ENCODE measurements at places on chromosomes 3 and 15.
A peak's percentile ranks its signal among the peaks of the same experiment; 100 is the strongest.

- no peak overlapping the region for H3K4me3 ChIP-seq
- H3K36me3 ChIP-seq = no peaks in the 10 kb centered on the region
- H3K27me3 ChIP-seq = no peaks in the 10 kb centered on the region
Measured at GRCh38 chr3:149808209-149808829, 4.7 kb upstream of the RNF13 start.

- no peak overlapping the region for H3K27ac ChIP-seq
- H3K36me3 ChIP-seq = no peaks in the 10 kb centered on the region
- no peaks in the 10 kb centered on the region for H3K27me3 ChIP-seq
- no peak for DNase-seq
- no peaks in the 10 kb centered on the region for H3K4me1 ChIP-seq
Measured at GRCh38 chr3:24460974-24461373, 33.7 kb downstream of the THRB start.

DNA sequence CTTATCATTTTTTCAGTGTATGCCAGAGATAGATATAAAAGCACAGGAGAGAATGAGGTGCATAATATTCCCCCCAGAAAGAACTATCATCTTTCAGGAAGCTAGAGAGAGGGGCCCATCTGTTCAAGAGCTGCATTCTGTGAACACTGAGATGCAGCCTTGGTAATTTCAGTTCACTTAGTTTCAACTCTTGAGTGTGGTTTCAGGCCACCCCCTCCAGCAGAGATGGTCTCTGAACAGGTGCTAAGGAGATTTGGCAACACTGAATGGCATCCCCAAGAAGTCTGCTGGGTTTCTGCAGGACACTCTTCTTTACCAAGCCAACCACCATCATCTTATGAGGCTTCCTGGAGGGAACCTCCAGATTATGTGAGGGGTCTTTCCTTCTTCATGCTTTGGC, 30.4 kb upstream of the LIMD1 start:
- no peaks in the 10 kb centered on the region for H3K27me3 ChIP-seq
- H3K4me1 ChIP-seq = no peaks in the 10 kb centered on the region
- H3K27ac ChIP-seq = no peak overlapping the region
- no peak for DNase-seq
- no peak overlapping the region for H3K4me3 ChIP-seq

DNA sequence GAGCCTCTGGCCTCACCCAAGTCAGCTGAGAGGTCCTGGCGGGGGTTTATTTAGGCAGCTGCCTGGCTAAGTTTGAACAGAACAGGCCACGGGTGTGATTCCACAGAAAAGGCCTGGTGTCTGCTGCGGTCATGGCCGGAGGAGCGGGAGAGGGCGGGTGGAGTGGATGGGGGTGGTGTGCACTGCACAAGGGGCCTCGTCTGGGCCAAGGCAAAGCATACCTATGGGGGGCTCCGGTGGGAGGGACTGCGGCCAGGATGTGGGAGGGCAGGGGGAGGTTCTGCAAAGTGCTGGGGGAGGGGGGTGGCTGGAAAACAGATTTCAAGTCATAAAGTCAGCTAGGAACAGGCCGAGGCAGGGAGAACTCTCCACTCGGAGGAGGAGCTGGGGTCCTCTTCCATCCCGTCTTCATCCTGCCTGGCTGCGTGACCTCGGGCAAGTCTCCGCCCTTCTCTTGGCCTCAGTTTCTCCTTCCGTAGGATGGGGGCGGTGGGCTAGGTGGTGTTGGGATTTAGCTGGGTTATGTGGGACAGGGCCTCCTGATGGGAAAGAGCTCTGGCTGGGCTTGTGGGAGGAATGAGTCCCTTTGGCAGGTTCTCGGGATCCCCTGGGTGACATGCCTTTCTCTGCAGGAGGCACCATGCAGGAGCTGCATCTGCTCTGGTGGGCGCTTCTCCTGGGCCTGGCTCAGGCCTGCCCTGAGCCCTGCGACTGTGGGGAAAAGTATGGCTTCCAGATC, 878 bp downstream of the ISLR start:
- H3K4me3 ChIP-seq = peak overlapping the region; percentile 18
- H3K36me3 ChIP-seq = no peaks in the 10 kb centered on the region
- H3K27ac ChIP-seq = peak overlapping the region; percentile 92

GRCh38 chr3:55198554-55198953, 270.7 kb upstream of the LRTM1 start:
- no peak overlapping the region for H3K4me3 ChIP-seq
- no peak for DNase-seq
- H3K4me1 ChIP-seq = no peaks in the 10 kb centered on the region
- H3K36me3 ChIP-seq = no peaks in the 10 kb centered on the region

GRCh38 chr15:75895731-75896130, 7.9 kb upstream of the FBXO22 start:
- no peak overlapping the region for H3K4me3 ChIP-seq
- H3K36me3 ChIP-seq = no peaks in the 10 kb centered on the region
- DNase-seq = no peak
- no peaks in the 10 kb centered on the region for H3K27me3 ChIP-seq
- no peak overlapping the region for H3K27ac ChIP-seq

GRCh38 chr3:81419228-81419627, 342.2 kb downstream of the GBE1 start:
- H3K36me3 ChIP-seq = no peaks in the 10 kb centered on the region
- H3K4me1 ChIP-seq = no peaks in the 10 kb centered on the region
- no peak for DNase-seq
- H3K27ac ChIP-seq = no peak overlapping the region

- H3K27me3 ChIP-seq = no peaks in the 10 kb centered on the region
- no peak for DNase-seq
- H3K4me3 ChIP-seq = no peak overlapping the region
- H3K36me3 ChIP-seq = no peaks in the 10 kb centered on the region
Measured at GRCh38 chr3:170076715-170077238, 39.0 kb downstream of the GPR160 start.

DNA sequence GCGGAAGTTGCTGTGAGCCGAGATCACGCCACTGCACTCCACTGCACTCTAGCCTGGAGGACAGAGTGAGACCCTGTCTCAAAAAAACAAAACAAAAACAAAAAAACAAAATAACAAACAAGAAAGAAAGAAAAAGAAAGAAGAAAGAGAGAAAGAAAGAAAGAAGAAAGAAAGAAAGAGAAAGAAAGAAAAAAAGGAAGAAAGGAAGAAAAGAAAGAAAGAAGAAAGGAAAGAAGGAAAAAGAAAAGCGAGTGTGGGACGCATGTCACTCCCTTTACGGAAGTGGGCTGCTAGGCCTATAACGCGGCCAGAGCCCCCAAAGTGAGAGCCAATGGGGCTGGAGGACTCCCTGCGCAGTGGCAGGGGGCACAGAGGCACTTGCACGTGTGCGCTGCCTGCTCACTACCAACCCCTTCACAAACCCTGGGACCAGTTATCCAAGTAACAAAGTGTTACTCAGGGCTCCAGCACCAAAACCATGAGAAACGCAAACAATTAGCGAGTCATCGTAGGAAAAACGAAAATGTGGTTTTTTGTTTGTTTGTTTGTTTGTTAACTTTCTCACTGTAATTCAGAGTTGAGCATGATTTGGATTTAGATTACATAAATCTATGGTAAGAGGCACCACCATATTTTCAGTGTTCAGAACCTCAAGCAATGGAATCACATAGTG, 40.8 kb upstream of the ATP1B3 start:
- no peak for DNase-seq
- no peaks in the 10 kb centered on the region for H3K36me3 ChIP-seq
- no peak overlapping the region for H3K4me3 ChIP-seq
- no peaks in the 10 kb centered on the region for H3K27me3 ChIP-seq

DNA sequence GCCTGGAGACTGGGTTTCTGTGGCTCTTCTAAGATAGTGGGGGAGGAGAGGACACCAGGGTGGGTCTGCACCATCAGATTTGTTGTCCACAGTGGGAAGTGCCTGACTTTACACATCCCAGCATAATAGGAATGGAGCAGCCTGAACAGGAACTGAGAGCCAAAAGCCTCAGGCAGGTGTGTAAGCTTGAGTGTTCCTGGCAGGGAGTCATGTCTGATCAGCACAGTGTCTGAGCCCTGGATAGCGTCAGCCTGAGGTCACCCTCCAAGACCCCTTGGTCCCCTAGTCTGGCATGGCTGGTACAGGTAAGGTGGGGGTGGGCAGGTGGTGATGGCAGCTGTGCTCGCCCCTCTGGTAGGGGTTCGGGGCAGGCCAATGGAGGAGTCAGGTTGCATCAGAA, 20.2 kb downstream of the INSYN1 start:
- no peak for DNase-seq
- no peaks in the 10 kb centered on the region for H3K27me3 ChIP-seq
- H3K36me3 ChIP-seq = no peaks in the 10 kb centered on the region
- no peak overlapping the region for H3K27ac ChIP-seq

DNA sequence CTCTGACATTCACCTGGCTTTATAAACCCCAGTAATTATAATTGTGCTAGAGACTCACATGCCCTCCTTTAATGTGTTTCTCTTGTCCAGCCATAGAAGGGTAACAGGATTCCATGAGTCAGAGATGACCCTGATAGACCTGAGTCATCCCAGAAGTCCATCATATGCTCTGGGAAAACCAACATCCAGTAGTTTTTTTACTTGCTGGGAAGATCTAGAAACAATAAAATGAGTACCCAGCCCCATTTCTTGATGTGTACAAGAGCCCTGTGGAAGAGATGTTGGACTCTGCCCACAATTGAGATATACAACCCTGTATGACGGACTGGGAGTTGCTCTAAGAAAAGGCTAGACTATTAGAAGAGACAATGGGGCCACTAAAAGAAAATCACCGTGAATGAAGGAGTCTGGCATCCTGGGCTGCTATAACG, 22.4 kb upstream of the THUMPD3 start:
- peak overlapping the region; percentile 53 for H3K27ac ChIP-seq
- H3K4me1 ChIP-seq = peaks cover 31% of the 10 kb centered on the region
- no peak overlapping the region for H3K4me3 ChIP-seq
- H3K27me3 ChIP-seq = no peaks in the 10 kb centered on the region
- DNase-seq = no peak

DNA sequence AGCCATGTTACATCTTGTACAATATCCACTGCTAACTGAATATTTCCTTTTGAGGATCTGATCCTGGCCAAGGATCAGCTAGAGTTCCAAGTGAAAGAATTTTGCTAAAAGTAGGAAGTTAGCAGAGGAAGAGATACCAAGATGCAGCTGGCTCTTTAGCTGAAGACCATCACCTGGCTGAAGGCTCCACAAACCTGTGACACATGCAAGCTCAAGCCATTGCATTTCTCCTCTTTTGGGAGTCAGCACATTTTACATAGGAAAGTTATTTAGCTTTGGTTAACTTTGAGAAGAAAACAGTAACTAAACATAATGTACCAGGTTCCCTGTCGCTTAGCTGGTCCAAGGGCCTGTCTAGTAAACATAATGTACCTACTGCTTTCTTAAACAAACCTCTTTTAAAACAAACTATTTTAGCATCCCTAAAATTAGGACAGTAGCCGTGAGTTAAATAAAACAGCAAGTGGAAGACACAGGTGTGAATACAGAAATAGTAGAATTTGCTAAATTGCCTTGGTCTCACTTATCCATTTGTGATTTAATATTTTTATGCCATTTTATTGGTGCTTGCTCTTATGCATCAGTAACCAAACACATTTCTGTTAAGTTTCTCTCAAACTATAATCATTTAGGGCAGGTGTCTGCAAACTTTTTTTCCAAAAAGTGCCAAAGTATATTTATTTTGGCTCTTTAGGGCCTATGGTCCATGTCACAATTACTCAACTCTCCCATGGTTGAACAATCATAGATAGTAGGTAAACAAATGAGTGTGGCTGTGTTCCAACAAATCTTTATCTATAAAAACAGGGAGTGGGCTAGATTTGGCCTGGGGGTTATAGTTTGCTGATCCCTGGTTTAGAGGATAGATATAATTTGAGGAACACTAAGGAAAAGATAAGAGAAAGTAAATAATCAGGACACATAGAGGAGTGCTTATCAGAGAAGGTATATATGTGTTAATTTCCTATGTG, 11.2 kb downstream of the GCSAM start:
- no peaks in the 10 kb centered on the region for H3K36me3 ChIP-seq
- H3K4me1 ChIP-seq = no peaks in the 10 kb centered on the region
- H3K27ac ChIP-seq = no peak overlapping the region
- no peak overlapping the region for H3K4me3 ChIP-seq
- H3K27me3 ChIP-seq = no peaks in the 10 kb centered on the region

- H3K4me3 ChIP-seq = no peak overlapping the region
- no peaks in the 10 kb centered on the region for H3K36me3 ChIP-seq
- peaks cover 22% of the 10 kb centered on the region for H3K4me1 ChIP-seq
- peak; percentile 91 for DNase-seq
Measured at GRCh38 chr3:183285828-183286457, 32.9 kb downstream of the B3GNT5 start.

Measured in transverse colon (tissue), 4 donors.